ENCODE measurements at places on chromosomes 6 and 20.

- peak; percentile 94 for DNase-seq
Measured at GRCh38 chr6:28980852-28981430, 24.2 kb downstream of the ZNF311 start.

GRCh38 chr20:14720251-14720650 is 382.8 kb upstream of the FLRT3 start:
- DNase-seq, result no peak

GRCh38 chr20:23857962-23858595 is 21.5 kb downstream of the CST5 start:
- DNase-seq, result no peak

DNA sequence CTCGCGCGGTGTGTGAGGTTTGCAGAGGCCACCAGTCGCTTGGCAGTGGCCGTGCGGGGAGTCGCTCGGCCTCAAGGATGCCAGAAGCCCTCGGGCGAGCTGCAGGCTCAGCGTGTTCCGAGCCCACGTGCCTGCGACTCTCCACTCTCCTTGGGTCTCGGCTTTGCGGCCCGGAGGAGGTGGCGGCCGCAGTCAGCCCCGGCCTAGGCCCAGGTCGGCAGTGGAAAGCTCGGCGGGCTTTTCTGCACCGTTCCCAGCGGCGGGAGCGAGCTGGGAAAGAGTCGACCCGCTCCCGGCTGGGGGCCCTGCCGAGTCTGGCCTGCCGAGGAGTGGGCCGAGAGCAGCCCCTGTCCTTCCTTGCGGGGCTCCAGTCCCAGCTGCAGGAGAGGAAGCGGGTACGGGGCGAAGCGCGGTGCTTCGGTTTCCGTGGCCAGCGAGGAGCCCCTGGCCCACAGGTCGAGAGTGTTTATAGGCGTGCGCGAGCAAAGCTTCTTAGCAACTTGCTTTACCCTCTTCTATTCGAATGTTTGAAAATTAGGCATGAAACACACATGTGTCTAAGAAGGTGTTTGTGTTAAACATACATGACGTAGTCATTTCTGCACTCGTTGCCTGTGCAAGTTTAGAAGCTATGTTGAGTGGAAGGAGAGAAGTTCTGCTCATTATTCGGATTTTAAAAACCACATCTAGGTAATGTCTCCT is 5.6 kb downstream of the FOXC1 start:
- DNase-seq, result no peak

DNA sequence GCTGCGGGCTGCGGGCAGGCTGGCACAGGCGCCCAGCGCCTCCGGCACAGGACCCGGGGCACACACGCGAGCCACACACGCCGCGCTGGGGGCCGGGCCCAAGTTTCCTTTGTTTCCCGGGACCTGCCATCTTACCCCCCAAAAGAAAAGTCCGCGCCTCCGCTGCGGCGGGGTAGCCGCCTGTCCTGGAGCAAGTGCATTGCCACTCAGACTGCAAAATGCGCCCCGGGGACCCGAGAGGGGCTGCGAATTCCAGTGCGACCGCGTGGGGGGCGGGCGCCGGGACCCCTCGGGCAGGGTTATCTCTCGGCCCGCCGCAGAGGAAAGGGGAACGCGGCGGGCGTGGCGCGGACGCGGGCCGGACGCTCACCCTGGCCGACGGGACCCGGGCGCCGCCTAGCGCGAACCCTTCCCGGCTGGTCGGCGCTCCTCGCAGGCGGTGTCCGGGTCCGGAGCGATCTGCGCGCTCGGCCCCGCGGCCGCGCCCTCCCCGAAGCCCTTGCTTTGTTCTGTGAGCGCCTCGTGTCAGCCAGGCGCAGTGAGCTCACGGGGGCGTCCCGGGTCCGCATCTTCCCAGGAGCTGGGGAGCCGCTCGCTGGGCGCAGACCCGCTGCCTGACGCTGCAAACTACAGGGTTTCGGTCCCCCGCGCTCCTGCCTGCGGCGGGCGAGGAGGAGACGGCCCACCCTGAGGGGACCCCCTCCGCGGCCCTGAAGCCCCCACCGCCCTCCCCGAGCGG is 639 bp upstream of the CD24 start:
- DNase-seq, result peak; percentile 19

Measured in erythroblast (primary cell).